ENCODE measurements at places on chromosomes 7 and 10.

- DNase-seq: no peak
Observed at GRCh38 chr10:100827819-100828737, 82.7 kb downstream of the PAX2 start.

- no peak for DNase-seq
Observed at GRCh38 chr10:6769704-6770417, 189.8 kb upstream of the PRKCQ start.

DNA sequence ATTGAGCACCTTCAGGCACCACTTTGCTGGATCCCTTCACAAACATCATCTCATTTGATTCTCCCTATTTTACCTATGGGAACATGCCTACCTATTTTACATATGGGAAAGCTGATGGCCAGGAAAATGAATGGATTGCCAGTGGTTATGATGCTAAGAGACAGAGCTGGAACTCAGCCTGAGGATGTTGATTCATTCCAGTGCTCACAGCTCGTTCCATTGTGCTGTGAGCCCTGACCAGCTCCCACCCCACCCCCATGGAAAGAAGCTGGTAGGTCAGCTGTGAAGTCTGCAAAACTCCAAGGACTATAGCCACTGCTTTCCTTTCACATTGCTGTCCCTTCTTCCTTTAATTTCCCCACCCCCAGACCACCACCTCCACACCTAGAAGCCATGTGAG, 9.6 kb downstream of the UBTD1 start:
- no peak for DNase-seq

DNA sequence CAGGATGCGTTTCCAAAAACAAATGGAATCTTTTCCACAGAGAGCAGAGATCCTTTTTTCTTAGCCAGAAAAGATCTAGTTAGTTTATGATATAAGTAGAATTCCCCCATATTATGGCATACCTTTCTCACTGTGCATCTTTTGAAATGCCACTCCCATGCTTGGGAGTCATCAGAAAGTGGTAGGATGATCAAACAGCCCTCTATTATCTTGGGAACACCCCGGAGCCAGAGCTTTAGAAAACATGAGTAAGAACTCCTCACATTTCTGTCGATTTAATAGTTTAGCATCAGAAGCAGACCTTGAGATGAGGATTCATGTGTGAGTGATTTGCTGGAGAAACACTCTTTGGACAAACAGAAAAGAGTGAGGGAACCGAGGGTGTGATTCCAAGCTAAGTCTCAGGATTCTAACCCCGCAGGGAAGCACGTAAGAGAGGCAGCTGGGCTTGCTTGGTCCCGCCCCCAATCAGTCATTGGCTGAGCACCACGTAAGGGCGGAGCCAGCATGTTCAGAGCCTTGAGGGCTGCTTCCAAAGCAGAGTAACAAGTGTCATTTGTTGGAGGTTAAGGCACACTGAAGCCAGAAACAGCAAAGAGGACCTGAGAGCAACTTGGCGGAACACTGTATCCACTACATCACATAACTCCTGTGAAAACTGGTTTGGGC, 43.7 kb upstream of the NXPH1 start:
- no peak for DNase-seq

DNA sequence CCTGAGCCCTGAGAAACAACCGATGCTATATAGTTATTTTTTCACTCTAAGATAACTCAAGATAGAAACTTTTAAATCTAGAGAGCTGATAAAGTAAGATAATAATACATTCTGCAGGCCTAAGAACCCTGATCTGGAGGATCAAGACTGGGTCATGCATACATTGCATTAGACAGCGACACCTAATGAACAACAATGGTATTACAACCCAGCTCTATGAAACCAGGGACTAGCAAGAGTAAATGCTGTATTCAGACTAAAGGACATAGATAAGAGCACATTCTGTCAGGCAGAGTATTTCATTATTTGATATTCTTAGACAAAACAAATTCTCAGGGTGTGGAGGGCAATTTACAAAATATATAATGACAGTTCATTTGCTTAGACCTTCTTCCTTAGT, 148.6 kb downstream of the GRK5 start:
- no peak for DNase-seq

DNA sequence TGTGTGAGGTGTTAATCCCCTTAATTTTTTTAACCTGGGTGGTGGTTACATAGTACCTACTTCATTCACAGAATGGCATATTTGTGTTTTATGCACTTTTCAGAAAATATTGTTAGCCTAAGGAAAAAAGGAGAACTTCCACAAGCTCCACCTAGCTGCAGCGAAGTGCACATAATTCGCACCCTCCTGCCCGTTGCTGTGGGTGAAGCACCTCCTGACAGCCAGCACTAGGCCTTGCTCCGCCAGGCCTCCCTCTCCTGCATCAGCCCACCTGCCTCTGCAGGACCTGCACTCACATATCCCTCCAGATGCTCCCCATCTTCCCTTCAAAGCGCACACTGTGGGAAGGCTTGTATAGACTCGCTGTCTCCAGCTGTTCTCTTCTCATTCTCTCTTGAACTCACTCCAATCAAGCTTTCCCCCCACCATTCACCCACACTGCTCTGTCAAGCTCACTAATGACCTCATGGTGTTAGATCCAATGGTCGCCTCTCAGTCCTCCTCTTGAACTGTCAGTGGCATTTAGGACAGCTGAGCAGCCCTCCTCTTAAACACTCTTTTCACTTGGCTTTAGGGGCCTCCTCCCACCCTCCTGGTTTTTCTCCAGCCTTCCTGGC, 20.7 kb upstream of the GRID1 start:
- no peak for DNase-seq

DNA sequence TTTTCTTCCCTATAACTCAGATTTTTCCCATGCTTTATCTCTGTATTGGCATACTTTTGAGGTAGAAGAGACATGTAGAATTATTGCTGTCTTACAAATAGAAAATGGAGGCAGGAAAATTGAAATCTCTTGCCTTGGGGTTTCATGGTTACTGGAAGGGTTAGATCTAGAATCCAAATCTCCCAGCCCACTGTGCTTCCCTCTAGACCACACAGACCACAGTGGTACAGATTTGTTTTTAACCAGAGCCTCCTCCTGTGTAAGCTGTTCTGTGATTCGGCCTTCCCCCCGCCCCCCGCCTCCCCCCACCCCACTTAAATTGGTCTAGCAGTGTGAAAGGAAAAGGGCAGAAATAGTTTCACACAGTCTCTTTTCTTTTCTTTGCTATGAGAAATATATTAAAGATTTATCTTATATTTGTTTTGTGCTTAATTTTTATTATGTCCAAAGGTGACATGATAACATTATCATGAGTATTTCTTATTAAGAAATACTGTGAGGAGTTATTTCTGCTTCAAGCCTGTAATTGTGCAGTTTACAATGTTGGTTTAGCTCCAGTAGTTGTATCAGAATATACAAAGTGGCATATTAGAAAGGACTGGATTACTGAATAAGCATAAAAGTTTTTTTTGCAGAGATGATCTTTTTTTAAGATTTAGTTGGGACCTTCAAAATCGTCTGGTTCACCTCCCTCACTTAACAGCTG, 368.8 kb upstream of the BMPER start:
- no peak for DNase-seq

DNA sequence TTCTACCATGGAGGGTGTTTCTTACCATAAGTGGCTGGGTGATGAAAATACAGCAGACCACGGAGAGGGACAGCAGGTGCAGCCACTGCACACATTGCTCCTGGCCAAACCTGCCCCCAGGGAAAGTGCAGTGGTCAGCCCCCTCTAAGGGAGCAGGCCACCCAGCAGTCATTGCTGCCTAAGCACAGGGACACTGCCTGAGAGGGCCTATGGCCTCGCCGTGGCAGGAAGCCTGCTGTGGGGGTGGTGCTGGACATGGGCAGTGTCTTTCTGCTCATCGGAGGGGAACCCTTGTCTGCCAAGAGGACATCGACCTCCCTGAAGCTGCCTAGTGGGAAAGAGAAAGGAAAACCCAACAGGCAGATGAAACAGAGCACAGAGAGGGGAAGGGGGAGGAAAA, 118.3 kb downstream of the PKD1L1 start:
- DNase-seq: no peak

DNA sequence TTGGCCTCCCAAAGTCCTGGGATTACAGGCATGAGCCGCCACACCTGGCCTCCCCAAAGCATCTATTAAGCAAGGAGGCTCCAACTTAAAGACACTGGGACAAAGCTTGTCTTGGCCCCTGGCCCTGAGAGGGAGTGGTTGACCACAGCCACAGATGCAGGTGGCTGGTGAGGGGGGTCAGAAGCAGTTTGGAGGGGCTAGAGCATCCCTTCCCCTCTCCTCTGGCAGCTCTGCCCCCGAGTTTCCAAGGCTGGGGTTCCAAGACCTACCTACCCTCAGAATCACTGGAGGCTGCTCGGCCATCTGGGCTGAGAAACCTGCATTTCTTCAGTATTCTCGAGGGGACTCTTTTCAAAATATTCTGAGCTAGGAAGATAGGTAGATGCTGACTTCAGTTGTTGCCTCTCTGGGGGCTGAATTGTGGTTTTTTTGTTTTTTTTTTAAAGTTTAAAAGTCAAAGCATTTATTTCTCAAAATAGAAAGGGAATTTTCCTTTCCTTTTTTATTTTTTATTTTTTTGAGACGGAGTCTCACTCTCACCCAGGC, 32.6 kb downstream of the DDIT4 start:
- no peak for DNase-seq

All from HCEC 1CT (cell line).